HT1080 (cell line): ENCODE measurements at places on chromosomes 1 and 21. TPM values are rescaled to one million over a fixed set of nuclear protein-coding genes. Genes with fewer than 3 reads are reported as not detected.

Gene TMEM82
- total RNA-seq: not detected in 2 replicates

Gene CDK11A
- 11.8 and 13.4 TPM in 2 replicates for total RNA-seq

Gene CPT2
- 15.1 and 23.8 TPM in 2 replicates for total RNA-seq

Gene LAMB3
- total RNA-seq: 387 and 423 TPM in 2 replicates

Gene PTPN22
- 8.8 and 10.9 TPM in 2 replicates for total RNA-seq

Gene OR2T11
- total RNA-seq: not detected in 2 replicates

Gene DHDDS
- 18.1 and 26.2 TPM in 2 replicates for total RNA-seq

Gene NME7
- 21.0 and 30.0 TPM in 2 replicates for total RNA-seq

Gene TMEM269
- 0.03 TPM in 1 of 2 replicates, not detected in the other for total RNA-seq

Gene GATAD2B
- total RNA-seq: 5.6 and 9.5 TPM in 2 replicates

Gene SH2D2A
- total RNA-seq: 4.6 and 8.2 TPM in 2 replicates

Gene ANKRD34A
- 0.94 and 1.1 TPM in 2 replicates for total RNA-seq

Gene SERINC2
- total RNA-seq: 9.8 and 14.6 TPM in 2 replicates

Gene RHCE
- 0.16 TPM in 1 of 2 replicates, not detected in the other for total RNA-seq

Gene DIPK1A
- 2.3 and 2.9 TPM in 2 replicates for total RNA-seq

Gene ATAD3C
- total RNA-seq: 0.03 TPM in 1 of 2 replicates, not detected in the other

Gene PRDX6
- total RNA-seq: 185 and 243 TPM in 2 replicates

Gene S100A16
- total RNA-seq: 862 and 1,038 TPM in 2 replicates

Gene CFHR3
- 0.20 and 0.76 TPM in 2 replicates for total RNA-seq

Gene LCE3D
- total RNA-seq: not detected in 2 replicates

Gene SEC16B
- total RNA-seq: 0.59 and 1.5 TPM in 2 replicates

Gene RAB25
- 0.06 TPM in 1 of 2 replicates, not detected in the other for total RNA-seq

Gene LAPTM5
- 0.50 and 1.5 TPM in 2 replicates for total RNA-seq

Gene OPRD1
- 0.03 and 0.05 TPM in 2 replicates for total RNA-seq

Gene FCGR3B
- not detected in 2 replicates for total RNA-seq

Gene AXDND1
- 0.35 TPM in 1 of 2 replicates, not detected in the other for total RNA-seq

Gene GPATCH2
- 8.1 and 8.6 TPM in 2 replicates for total RNA-seq

Gene RPE65
- total RNA-seq: not detected in 2 replicates

Gene ABCA4
- 0.26 TPM in 1 of 2 replicates, not detected in the other for total RNA-seq

Gene GPA33
- total RNA-seq: 0.19 and 1.0 TPM in 2 replicates

Gene CACNA1E
- total RNA-seq: 0.03 and 0.29 TPM in 2 replicates

Gene FABP3
- not detected in 2 replicates for total RNA-seq

Gene SFN
- total RNA-seq: 5.2 and 7.0 TPM in 2 replicates

Gene OR14K1
- total RNA-seq: not detected in 2 replicates

Gene CDC42SE1
- 66.5 and 67.1 TPM in 2 replicates for total RNA-seq

Gene PODN
- not detected in 2 replicates for total RNA-seq

Gene BARHL2
- total RNA-seq: not detected in 2 replicates

Gene LEMD1
- total RNA-seq: not detected in 2 replicates

Gene MROH9
- not detected in 2 replicates for total RNA-seq

Gene GREM2
- total RNA-seq: not detected in 2 replicates

Gene NBPF10
- 0.96 and 1.2 TPM in 2 replicates for total RNA-seq

Gene CYP4X1
- 0.03 TPM in 2 replicates for total RNA-seq

Gene C1orf87
- not detected in 2 replicates for total RNA-seq
